GM12892 (cell line): ENCODE measurements at places on chromosomes 3 and 15.
A peak's percentile ranks its signal among the peaks of the same experiment; 100 is the strongest.

DNA sequence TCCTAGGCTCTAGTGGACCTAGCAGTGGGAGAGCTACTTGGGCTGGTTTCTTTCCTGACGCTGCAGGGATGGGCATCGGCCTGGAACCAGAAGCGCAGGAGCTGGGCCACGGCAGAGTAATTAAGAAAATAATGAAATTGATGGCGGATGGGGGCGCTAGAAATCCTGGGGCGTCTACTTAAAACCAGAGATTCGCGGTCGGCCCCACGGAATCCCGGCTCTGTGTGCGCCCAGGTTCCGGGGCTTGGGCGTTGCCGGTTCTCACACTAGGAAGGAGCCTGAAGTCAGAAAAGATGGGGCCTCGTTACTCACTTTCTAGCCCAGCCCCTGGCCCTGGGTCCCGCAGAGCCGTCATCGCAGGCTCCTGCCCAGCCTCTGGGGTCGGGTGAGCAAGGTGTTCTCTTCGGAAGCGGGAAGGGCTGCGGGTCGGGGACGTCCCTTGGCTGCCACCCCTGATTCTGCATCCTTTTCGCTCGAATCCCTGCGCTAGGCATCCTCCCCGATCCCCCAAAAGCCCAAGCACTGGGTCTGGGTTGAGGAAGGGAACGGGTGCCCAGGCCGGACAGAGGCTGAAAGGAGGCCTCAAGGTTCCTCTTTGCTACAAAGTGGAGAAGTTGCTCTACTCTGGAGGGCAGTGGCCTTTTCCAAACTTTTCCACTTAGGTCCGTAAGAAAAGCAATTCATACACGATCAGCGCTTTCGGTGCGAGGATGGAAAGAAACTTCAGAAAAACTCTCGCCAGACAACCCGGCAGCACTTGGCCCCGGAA is 6.1 kb downstream of the SOX14 start:
- no peak for DNase-seq

DNA sequence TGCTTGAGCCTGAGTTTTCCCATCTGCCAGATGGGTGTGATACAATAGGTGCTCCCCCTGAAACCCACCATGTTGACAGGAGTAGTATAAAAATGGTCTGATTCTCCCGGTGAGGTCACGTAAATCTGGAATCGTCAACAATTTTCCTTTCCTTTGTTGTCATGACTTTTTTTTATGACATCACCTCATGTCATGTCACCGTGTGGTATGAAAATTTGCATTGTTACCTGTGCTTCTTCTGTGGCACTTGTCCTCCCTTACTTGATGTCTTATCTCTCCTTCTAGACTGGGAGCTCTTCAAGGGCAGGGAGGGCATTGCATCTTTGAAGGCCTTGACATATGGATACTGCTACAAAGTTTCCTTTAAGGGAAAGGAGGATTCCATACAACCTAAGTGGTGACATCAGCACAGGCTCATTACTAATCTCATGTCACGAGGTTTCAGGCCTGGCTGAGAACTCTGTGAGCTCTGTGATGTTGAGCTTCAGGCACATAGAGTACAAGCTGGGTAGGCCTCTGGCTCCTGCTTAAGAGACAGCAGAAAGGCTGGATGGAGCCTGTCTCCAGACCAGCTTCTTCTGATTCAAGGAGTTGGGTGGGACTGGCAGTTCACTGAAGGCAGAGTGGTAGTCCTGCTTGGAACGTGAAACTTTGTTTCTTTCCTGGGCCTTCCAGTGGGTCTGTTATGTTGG is 66.3 kb downstream of the LPP start:
- DNase-seq, result no peak

DNA sequence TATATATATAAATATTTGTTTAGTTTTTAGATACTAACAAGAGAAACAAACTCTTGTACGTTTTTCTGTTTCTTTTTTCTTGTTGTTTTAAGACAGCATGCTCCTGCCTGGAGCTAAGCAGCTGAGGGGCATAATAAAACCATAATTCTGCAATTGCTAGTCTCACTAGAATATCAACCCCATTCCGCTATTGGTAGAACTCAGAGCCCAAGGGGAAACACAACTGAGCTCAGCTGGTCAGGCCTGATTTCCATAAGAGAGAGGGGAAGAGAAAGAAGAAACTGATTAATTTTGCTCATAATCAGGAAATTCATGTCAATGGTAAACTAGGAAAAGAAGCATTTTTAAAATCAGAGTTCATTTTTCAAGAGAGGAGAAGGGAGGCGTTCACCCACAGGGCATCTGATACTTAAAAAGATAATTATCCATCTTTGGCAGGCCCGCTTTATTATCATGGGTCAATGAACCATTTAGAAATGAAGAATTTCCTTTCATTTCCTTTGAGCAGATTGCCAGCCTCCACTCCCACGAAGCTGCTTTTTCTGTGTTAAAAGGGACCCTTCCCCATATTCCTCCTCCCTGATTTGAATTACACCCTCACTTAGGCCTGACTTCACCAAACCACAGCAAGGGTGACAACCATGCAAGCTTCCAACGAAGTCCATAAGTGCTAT is 965.3 kb upstream of the CFAP20DC start:
- DNase-seq, result no peak

GRCh38 chr3:80535286-80535685 is 767.5 kb upstream of the ROBO1 start:
- DNase-seq, result no peak

- no peak for DNase-seq
Measured at GRCh38 chr3:35678643-35679161, 39.4 kb downstream of the ARPP21 start.

GRCh38 chr15:47383102-47383501 is 334.2 kb upstream of the SEMA6D start:
- no peak for DNase-seq

- DNase-seq, result no peak
Measured at GRCh38 chr15:68017201-68017600, 36.9 kb upstream of the PIAS1 start.

DNA sequence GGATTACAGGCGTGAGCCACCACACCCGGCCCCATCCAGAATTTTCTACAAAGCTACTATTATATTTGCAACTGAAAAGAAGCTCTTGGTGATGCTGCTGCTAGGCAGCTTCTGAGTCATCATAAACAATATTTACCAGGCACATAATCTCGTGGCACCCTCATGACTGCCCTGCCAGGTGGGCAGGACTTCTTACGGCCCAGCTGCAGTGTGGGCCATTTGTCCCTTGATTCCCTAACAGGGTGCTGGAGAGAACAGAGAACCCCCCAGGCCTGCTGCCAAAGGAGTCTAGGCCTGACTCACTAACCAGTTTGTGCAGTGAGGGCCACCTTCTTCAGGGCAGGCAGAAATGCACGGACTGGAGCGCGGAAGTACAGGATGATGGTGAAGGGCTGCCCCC is 4.9 kb downstream of the EPB42 start:
- no peak for DNase-seq

DNA sequence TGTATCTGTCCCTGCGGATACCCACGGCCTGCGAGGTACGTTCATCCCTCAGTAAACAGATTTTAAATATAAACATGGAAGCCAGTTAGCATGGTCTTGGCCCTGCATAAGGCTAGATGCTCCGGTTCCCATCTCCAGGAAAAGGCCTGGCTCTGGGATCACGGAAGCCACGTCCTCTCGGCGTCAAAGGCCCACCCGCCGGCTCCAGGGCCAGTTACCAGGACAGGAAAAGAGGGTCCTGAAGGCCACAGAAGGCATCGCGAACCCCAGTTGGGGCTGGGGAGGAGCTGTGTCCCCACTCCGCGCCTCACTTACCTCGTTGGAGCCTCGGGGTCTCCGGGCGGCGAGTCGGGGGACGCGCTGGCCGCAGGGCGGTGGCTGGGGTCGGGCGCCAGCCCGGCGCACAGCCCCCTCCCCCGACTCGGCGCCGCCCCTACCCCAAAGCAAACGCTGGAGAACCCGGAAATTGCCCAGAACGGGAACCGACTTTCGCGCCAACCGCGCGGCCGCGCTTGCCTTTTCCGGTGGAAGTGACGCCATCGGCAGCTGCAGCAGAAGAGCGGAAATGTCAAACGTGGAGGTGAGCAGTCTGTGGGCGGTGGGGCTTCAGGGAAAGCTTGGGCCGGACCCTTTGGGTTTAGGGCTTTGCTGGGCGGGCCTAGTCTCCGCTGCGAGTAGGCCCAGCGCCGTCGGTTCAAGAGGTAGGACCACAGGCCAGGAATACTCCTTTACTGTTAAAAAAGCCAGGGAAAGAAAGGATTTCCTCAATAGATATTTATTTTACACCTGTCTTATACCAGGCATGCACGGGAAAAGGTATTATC is at the start of gene TOPBP1:
TSS of gene TOPBP1 (minus strand) at position 488 of the 824 bp plus-strand sequence. CDS start 814 bp downstream, outside the sequence.
- DNase-seq, result peak; percentile 80

DNA sequence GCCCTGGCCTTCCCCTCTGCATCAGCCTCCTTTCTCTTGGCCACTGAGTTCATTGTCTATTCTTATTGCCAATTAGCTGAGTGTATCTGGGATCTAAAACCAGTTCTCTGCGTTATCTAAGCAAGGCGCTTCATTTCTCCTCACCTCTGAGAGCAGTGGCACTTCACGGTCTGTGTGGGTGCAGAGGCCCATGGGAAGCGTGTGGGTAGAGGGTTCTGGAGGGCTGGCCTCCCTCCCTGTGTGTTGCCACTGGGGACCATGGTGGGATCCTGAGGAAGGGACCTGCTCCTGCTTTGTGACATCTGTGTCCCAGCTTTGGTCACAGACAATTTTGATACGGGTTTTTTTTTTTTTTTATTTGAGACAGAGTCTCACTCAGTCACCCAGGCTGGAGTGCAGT is 32.7 kb downstream of the EDEM1 start:
- no peak for DNase-seq

DNA sequence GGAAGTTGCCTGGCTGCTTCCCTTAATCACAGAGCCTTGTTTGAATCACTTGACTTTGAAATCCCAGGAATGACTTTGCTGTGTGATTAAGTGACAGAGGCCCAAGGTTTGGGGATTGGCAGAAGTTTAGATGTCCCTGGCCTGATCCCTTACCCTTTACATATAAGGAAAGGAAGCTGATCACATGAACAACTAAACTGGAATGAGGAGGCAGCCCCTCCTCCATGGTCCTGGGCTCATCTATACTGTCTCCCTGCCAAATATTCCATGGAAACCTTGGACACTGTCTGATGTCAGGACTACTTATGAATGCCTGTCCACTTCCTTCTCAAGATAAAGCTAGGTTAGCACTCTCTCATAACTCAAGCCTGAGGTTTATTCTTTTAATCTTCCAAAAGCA is 181.3 kb upstream of the CTDSPL start:
- DNase-seq, result no peak

- DNase-seq, result no peak
Measured at GRCh38 chr15:94008104-94009074, 223.0 kb upstream of the MCTP2 start.

DNA sequence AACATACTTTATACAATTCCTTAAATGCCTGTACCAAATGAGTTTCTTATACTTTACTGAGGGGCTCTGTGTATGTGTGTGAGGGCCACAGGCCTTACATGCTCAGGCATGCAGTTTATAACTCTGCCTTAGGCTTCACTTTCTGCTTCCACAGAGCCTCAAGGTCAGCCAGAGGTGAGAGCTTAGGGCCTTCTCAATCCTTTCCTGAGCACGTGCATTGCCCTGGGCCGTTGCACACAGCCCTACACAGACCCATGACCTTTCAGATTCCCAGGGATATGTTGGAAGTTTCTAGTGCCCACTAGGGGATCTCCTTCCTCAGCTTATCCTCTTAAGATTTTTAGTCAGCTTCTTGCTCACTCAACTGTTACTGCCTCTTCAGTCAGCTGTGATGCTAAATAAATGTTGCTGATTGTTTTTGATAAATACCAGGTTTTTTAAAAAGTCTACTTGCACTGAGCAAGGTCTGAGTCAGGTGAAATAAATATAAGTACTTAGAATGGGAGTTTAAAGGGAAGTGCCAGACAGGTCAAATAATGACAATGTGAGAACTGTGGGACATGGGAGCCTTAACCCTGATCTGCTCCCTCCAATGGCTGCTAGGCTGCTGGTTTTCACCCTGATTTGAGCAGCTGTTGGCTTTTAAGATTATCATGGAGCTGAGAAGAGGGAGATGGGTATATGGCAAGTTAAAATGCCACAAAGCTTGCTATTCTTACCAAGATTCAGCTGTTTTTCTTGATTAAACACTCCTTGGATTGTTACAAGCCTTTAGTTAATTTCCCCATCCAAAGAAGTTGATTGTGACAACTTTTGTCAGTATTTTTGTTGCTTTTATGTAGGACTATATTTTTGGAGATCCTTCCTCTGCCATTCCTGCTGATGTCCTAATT is 169.5 kb downstream of the PLD1 start:
- DNase-seq, result no peak

DNA sequence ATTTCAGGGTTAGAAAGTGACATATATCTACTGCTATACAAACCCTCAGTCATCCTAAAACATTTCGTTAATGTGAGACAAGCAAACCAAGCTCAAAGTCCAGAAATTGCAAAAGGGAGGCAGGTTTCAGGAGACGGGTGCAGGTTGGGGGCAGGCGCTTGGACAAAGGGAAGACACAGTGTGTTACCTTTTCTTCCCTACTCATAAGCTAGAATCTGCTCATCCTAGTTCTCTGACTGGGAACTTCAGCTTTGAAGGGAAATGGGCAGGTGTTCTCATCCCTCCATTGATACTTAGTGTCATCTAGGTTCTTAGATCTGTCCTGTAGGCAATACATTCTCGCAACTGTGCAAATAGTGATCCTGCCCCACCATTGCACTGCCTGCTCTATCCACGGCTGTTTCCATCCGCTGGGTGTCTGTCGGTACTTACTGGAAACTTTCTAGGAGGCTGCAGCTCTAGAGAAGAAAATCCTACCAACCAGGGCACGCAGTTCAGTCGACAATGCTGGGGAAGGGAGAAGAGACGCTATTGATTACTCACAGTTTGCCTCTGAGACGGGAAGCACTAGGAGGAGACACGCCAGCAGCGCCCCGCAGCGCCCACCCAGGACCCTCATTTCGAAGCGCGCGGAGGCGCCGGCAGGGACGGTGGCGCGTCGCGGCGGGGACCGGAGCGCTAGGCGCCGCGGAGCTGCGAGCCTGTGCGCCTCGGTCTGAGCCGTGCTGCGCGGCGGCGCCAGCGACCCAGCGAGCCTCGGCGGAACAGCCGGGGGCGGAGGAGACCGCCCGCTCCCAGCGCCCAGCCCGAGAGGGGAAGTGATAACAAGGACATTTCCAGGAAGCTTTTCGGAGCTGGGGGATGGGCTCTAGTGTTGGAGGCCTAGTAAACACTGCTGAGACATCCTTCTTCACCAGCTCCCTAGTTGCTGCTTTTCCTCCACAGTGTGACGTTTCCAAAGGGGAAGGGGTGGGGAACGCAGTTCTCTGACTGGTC is at the start of gene PROS1:
TSS of gene PROS1 (minus strand) at position 766 of the 996 bp plus-strand sequence. CDS start at position 619, 147 bp downstream.
- peak; percentile 33 for DNase-seq

- DNase-seq, result no peak
Measured at GRCh38 chr15:56484287-56484686, 19.4 kb upstream of the MNS1 start.
